ENCODE measurements at places on chromosomes 1 and 21.
A peak's percentile ranks its signal among the peaks of the same experiment; 100 is the strongest.

- DNase-seq: no peak
Measured at GRCh38 chr1:162219461-162219860, 150.0 kb downstream of the NOS1AP start.

DNA sequence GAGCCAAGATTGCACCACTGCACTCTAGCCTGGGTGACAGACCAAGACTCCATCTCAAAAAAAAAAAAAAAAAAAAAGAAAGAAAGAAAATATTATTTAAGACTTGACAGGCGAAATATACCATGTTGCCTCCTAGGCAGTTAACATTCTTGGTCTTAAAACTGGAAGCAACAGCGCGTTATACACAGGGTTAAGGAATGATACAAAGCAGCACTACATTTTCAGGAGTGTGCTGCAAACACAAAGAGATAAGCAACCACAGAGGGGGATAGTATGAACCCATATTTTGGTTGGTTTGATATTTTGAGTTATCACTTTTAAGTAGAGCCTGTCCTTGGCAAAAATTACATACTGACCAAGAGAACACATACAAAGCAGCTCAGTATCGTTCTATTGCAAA is 25.1 kb downstream of the USP24 start:
- no peak for DNase-seq

DNA sequence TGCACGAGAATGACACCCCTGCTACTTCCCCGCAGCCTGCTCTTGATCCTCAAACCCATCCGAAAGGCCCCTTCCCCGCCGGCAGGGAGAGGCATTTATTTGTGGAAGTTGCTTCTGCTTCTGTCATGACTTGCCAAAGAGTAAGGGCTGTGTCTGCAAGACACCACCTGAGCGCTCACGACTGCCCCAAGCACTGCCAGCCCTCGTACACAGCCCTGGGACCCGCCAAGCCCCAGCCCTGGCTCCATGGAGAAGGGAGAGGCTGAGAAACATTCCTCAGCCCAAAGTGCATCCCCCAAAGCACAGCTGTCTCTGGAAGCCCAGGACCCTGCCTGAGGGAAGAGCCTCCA is 6.3 kb upstream of the TPRG1L start:
- DNase-seq: no peak

GRCh38 chr21:17644186-17644585 is 31.5 kb upstream of the BTG3 start:
- no peak for DNase-seq

DNA sequence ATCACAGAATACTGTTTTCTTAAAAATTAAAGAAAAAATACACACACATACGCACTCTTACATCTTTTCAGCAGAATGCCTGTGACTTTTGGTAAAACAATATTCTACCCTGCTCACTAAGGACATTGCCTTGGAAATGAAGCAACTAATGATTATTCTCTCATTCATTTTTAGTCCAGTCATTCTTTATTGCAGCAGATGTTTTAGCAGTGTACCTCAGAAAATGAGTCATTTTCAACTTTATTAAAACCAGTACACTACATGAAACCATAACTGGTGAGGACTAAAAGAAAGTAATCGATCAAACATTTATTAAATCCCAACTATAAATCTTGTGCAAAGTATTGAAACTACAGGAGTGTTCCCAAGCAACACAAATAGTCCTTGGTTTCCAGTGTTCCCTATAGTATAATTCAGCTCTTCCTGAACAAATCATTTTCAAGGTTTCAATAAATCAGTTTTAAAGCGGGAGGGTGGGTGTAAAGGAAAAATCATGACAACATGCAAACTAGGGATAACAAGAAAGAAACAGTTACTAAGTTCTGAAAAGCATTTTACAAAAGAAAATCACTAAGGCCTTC is 114.2 kb downstream of the ADGRL4 start:
- DNase-seq: no peak

- DNase-seq: peak; percentile 42
Measured at GRCh38 chr1:201882665-201883132, 6.0 kb upstream of the SHISA4 start.

DNA sequence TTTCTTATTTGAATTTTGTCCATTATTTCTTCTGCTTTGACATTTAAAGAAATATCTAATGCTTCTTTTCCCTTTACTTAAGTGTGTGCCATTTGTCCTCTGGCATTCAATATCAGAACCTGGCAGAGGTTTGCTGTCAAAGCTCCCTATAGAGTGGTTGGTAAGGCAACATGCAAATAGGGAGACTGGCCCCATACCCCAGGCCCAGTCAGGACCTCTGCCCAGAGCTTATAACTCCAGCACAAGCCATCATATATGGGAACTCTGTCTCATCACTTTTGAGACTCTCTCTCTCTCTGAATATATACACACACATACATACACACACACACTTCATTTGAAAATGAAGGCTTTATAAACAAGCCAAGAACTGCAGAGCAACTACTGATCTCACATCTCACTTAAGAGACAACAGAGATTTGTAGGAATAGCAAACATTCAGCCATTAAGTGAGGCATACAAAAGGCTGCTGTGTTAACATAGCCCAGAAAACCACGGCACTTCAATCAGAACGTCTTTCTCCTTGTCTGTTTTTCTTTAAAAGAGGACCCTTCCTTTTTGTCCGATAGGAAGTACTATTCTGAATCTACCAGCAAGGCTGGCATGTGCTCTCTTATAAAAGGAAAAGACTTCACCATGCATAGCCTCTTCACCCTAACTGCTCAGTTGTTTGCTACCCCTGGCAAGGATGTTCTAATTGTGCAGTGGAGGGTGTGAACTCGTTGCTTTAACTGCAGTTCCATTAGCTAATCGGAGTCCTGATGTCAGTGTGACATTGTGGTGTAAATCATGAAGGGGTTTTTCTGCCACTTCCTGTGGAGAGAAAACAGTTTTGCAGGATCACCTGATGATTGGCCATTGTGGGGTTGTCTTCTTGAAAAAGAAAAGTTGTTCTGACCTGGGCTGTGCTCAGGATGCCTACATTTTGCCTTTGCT is 101.7 kb downstream of the NR5A2 start:
- DNase-seq: no peak

GRCh38 chr1:203631946-203632345 is 5.3 kb downstream of the ATP2B4 start:
- DNase-seq: no peak

DNA sequence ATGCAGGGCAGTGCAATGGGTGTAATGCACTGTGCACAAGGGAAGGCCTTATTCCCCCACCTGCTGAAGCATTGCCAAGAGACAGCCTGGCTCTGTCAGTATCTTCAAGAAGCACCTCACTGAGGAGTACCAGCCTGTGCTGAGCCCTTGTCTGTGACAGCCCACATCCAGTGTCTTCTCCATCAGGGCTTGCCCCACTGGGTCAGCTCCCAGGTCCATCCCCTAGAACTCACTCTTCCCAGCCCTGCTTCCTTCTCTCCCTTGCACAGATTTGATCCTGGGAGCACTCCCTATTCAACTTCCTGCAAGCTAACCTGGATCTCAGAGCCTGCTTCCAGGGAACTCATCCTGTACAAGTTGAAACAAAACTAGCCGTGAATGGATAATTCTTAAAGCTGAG is 33.6 kb upstream of the IFNGR2 start:
- DNase-seq: no peak

DNA sequence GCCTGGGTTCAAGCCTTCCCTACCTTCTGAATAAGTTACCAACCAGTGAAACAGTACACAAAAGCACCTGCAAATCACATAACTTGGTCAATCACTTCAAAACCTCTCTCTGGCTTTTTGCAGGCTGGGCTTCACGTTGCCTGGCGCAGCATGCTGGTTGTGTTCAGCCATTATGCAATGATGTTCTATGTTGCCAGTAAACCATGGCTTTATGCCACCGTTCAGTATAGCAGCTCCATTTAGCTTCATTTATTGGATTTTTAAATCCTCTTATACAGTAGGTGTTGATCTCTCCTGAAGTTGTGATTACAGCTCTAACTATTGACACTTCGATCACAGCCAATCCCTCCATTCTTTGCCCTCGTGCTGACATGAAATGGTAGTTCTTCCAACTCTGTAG is 233.6 kb upstream of the PTBP2 start:
- DNase-seq: no peak

GRCh38 chr1:235831148-235831547 is 35.6 kb downstream of the LYST start:
- peak; percentile 36 for DNase-seq

DNA sequence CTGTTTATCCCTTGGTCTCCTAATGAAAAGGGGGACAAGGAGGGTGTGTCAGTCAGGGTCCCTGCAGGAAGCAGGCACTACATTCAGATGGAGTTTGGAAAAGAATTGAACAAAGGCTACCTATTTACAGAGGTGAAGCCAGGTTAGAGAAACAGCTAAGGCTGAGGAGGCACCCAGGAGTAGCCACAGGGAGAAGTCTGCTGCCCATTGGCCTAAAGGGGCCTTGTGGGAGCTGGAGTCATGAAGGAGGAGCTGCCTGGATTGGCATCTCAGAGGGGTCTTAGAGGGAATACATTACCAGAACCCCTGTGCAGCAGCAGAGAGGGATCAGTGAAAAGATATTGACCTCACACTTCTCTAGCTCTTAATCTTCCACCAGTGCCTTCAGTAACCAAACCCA is 31.2 kb upstream of the USP24 start:
- no peak for DNase-seq
